Esophagus muscularis mucosa (tissue), 4 donors: ENCODE measurements at places on chromosomes 12 and 14. TPM values are rescaled to one million over a fixed set of nuclear protein-coding genes. Genes with fewer than 3 reads are reported as not detected.

The RNASE1 gene
- 766 TPM for total RNA-seq

The LPAR5 gene
- total RNA-seq, result 1.7 TPM

The CDCA3 gene
- 1.2 TPM for total RNA-seq

GRCh38 chr14:96275177-96276112 is 19.4 kb downstream of the BDKRB1 start:
- DNase-seq, result peak; percentile 91

- no peak for DNase-seq
These were observed 3.9 kb upstream of the ATN1 start for GRCh38 chr12:6923851-6924250.

The ALDH6A1 gene
- 42.8 TPM for total RNA-seq

The ALDH1L2 gene
- 6.0 TPM for total RNA-seq

The GALC gene
- 16.2 TPM for total RNA-seq

The TMPRSS12 gene
- not detected for total RNA-seq

The KRT83 gene
- total RNA-seq, result not detected
